ENCODE measurements at places on chromosomes 3 and 15. TPM values are rescaled to one million over a fixed set of nuclear protein-coding genes. Genes with fewer than 3 reads are reported as not detected.

The CCDC12 gene
- 52.3 TPM for total RNA-seq

The CLDN16 gene
- total RNA-seq = 0.06 TPM

The GABRB3 gene
- 78.3 TPM for total RNA-seq

The RNF168 gene
- total RNA-seq = 5.6 TPM

The NANOGP8 gene
- total RNA-seq = not detected

The ESYT3 gene
- total RNA-seq = 0.93 TPM

The UROC1 gene
- not detected for total RNA-seq

The CPEB1 gene
- 3.4 TPM for total RNA-seq

The SAMD7 gene
- not detected for total RNA-seq
